ENCODE measurements at places on chromosomes 11 and 22.
A peak's percentile ranks its signal among the peaks of the same experiment; 100 is the strongest.

DNA sequence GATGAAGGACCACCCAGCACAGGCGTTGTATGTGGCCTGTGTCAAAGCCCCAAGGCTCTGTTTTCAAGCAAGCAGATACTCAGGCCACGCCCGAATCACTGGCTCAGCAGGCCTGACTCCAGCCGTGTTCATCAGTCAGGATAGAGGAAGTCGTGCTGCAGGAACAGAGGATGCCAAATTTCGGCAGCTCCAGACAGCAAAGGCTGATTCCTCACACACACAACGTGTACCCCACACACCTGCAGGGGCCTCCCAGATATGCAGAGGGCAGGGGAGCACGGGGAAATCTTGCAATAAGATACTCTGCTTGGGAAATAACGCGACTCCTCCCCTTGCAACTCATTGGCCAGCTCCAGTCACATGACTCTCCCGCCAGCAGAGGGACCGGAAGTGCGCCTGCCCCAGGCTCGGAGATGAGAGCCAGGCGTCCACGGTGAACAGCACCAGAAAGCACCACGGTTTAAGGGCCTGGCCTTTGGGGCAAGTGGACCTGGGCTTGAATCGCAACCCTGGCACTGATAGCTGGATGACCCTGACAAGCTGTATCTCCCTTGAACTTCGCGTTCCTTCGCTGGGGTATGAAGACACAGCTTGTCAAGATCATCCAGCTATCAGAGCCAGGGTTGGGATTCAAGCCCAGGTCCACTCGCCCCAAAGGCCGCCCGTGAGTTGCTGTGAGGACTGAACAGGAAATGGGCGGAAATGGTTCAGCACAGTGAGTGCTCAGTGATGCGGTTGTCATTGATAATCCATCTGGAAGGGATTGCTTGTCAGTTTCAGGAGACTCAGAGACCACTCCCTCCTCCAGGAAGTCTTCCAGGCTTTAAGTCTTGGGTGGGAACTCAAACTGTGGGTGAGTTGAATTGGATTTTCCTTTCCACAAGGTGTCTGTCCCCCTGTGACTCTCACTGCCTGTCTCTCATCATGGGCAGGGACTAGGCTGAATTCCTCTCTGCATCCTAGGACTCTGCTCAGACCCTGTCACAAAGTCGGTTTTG, 88.5 kb downstream of the MYEOV start:
- DNase-seq = no peak

DNA sequence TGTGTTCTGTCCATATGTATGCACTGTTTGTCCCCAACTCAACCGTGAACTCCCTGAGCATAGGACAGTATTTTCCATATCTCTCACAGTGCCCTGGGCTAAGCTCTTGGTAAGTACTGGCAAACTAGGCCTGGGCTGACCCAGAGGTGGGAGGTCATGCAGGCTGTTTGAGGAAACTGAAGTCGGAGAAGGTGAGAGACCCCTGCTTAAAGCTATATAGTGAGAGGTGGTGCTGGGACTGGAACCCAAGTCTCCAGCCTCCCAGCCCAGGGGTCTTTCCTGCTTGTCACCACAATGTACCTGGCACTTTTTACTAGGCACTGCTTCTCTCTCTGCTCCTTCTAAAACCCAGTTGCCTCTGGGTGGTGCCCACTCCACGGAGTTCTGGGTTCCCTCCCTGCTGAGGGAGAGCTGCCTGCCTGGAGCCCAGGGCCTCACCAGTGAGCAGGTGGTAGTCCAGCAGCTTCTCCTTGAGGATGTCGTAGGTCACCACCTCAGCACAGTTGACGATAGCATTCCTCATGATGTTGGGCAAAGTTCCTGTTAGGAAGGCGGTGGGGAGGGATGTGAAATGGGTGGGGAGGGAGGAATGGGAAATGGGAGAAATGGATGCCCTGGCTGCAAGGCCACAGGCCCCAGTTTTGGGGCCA, 4.7 kb downstream of the UCP3 start:
- no peak for DNase-seq

DNA sequence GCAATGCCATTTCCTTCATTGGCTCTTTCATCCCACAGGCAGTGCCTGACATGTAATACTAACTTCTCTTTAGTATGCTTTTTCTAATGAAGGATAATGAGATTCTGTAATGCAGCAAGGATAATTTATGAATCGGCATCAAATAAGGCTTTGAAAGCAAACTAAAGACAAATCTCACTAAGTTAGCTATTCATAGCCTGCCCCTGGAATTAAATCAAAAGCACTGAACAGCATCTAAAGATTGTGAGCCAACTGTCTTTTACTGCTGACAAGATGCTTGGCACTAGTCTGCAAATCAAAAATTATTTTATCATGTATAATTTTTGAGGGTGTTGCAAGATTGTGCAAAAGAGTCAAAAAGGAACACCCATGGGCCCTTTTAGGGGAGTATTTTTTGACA, 265.0 kb downstream of the CASP12 start:
- DNase-seq = no peak

- DNase-seq = no peak
These were observed 109.7 kb upstream of the CLPB start for GRCh38 chr11:72543849-72544542.

- DNase-seq = no peak
These were observed 44.3 kb downstream of the LRRC32 start for GRCh38 chr11:76626266-76626665.

- DNase-seq = no peak
These were observed 9.4 kb downstream of the IGSF9B start for GRCh38 chr11:133947321-133947756.

- peak; percentile 45 for DNase-seq
These were observed 10.4 kb upstream of the SPINDOC start for GRCh38 chr11:63802637-63803414.

DNA sequence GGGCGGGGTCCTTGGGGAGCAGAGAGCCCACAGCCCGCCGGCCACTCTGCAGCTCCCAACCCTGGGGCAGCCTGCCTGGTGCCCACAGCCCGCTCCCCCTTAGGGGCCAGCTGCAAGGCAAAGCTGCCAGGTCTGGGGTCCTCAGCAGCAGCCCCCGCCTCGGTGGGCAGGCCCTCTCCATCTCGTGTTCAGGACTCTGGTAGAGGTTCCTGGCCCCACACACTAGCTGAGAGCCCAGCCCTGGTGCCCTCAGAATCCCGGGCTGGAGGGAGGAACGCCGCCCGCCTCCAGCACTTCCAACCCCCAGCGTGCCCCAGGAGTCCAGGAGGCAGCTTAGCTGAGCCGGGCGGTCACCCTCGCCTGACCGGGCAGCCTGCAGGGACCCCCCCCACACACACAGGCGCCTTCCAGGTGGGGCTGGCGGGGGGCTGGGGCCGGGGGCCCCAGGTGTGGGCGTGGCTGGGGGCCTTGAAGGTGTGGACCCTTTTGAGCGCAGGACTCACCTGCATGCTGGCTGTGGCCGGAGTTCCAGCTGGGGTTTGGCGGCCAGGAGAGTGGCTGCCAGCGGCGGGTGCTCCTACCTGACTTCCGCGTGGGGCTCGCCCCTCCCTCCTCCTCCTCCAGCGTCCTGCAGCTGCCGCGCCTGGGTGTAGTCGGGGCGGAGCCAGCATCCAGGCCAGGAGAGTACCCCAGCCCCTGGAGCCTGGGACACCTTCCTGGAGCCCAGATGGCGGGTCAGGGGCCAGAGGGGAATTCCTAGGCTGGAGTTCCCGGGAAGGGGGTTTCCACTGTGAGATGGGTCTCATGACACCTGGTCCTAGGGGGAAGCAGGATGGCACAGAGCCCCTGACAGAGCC, at the start of gene ANO9:
Gene ANO9 (minus strand): TSS at position 594 of the 857 bp plus-strand sequence. CDS start 85 bp downstream, at position 509.
- DNase-seq = no peak

- DNase-seq = no peak
These were observed 29.5 kb upstream of the MYH9 start for GRCh38 chr22:36417281-36417686.

- DNase-seq = peak; percentile 46
These were observed 9.9 kb downstream of the SLC43A3 start for GRCh38 chr11:57417056-57417455.

- DNase-seq = peak; percentile 52
These were observed 143.4 kb upstream of the ANO3 start for GRCh38 chr11:26188554-26188953.

- DNase-seq = no peak
These were observed 16.1 kb downstream of the SELENOO start for GRCh38 chr22:50216684-50217520.

GRCh38 chr11:67544616-67545242, 21.5 kb upstream of the CABP2 start:
- DNase-seq = no peak

DNA sequence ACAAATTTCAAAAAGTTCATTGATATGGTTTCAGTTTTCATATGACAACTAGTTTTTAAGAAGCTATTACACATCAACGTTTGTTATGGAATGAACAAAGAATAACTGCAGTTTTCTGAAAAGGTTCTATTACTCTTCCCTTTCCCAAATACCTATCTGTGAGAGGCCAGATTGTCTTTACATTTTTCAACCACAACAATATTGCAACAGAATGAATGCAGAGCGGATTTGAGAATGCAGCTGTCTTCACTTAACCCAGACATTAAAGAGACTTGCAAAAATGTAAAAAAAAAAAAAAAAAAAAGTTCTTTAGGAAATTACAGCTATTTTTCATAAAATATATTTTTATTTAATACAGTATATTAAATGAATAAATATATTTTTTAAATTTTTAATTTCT, 250.8 kb downstream of the DDX10 start:
- DNase-seq = peak; percentile 20

DNA sequence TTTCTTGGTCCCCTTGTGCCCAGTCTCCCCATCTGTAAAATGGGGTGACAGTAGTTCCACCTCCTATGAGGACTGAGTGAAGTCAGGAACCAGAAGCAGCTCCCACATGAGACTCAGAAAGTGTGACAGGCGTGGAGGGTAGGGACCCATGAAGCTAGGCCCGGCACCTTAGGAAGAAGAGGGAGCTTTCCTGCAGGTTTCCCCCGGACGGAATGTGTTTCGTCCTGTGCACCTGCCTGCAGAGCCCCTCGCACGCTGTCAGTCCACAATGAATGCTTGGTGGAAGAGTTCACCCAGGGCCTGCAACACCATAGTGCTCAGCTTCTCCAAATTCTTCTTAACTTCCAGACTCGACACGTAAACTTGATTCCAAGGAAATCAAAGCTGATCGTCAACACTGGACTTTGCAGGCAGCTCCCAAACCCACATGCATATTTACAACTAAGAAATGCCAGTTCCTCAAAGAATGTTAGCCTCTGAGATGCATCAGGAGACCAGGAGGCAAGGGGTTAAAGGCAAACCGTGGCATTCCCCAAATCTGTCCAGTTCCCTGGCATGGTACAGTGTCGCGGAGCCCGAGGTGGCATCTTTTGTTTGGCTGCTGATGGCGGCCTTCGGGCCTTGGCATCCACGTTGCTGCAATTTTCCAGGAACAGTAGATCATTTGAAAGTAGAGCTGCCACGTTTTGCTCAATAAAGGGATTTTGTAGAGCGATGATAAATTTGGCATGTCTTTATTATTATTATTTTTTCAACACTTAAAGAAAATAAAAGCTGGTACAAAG, 15.4 kb downstream of the LRP5 start:
- no peak for DNase-seq

DNA sequence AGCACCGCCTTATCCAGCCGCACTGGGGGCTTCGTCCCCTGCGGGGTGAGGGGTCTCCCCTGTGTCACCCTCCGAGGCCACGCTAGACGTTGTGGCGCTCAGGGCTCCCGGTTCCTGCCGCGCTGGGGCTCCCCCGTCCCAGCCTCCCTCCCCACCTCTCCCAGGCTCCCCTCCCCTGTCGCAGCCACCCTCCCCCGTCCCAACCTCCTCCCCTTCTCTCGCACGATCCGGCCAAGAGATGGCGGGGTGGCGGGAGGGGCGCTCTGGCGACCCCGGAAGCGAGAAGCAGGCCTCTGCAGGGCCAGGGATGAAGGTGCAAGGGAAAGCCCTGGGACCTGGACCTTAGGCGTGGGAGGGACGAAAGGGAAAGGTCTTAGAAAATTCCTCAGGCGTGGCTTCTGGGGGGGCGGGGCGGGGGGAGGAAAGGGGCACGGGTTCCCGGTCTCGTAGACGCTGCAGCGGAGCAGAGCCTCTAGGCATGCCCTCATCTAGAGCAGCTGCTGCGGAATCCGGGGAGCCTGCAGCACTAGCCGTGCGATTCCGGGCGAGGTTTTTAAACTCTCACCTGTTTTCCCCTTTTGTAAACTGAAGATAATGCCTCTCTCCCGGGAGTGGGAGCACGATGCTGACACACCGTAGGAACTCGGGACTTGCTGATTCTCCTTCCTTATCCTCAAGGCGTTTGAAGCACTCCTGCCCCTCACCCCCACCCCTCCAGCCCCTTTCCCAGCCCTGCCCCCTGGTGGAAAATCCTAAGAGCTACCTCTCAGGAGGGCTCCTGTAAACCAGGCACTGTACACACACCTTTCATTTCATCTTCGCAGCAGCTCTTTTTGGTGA, 14.4 kb downstream of the KCNJ5 start:
- DNase-seq = no peak

DNA sequence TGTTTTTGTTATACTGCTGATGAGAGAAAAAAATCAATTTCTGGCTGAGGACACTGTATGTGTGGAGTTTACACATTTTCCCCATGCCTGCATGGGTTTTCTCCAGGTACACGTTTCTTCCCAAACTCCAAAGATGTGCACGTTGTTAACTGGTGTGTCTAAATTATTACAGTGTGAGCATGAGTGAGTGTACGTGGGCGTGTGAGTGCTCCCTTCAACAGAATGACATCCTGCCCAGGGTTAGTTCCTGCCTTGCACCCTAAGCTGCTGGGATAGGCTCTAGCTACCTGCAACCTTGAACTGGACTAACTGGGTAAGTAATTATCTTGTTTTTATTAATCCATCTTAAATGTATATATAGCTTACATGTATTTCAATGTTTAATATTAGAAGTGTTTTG, 5.5 kb downstream of the NPAT start:
- no peak for DNase-seq

GRCh38 chr22:35580351-35581022, 36.6 kb downstream of the MB start:
- no peak for DNase-seq

GRCh38 chr11:120830085-120830620, 193.7 kb upstream of the TBCEL start:
- DNase-seq = no peak

DNA sequence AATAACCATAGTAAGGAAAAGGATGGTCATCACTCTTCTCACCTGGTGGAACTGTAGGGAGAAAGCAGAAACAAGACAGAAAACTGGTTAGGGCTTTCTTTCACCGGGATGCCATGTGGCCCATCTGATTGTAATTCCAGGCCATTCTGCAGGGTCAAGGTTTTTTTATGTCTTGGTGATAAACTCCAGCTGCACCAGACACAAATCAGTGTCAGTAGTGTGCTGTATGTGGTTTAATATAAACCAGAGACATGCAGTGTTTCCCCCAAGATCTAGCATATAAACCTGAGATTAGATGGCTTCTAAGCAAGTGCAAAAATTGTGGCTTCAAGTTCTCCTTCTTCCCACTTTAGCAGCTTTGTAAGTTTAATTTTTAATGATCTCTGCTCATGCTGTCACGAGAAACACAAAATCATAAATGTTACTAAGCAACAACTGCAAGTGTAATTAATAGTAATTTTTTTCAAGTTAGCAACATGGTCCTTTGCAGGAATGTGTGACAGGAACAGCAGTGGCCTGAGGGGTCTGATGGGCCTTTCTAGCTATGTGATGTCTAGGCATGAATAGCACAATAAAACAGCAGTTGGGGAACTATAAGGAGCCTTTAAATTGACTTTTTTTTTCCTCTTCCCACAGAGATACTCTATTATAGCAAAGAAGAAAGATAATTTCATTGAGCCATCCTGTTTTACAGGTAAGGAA, 41.6 kb downstream of the BDNF start:
- DNase-seq = no peak
